Hematopoietic multipotent progenitor cell (in vitro differentiated cells): ENCODE measurements at places on chromosomes 4 and X.
A peak's percentile ranks its signal among the peaks of the same experiment; 100 is the strongest.

- DNase-seq: peak; percentile 69
These were observed 130.4 kb upstream of the CPEB2 start for GRCh38 chr4:14871676-14872430.

DNA sequence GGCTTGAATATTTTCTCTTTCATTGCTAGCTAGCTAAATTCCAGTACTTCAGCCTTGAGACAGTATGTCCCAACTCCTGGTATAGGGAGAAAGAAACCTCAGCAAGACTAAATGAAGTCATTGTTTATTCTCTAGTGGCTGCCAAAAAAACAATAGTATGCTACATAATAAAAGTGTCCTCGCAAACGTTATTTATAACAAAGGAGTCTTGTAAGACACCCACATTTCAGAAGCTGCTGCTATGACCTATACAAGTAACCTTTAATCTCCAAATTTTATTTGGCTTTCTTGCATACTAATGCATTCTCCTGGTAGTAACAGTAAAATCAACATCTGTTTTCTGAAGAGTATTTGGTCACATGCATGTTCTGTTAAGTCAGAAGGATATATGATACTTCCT lies 28.8 kb downstream of the NEK1 start:
- DNase-seq: no peak

GRCh38 chrX:101136235-101136634 lies 38.2 kb downstream of the CENPI start:
- no peak for DNase-seq

DNA sequence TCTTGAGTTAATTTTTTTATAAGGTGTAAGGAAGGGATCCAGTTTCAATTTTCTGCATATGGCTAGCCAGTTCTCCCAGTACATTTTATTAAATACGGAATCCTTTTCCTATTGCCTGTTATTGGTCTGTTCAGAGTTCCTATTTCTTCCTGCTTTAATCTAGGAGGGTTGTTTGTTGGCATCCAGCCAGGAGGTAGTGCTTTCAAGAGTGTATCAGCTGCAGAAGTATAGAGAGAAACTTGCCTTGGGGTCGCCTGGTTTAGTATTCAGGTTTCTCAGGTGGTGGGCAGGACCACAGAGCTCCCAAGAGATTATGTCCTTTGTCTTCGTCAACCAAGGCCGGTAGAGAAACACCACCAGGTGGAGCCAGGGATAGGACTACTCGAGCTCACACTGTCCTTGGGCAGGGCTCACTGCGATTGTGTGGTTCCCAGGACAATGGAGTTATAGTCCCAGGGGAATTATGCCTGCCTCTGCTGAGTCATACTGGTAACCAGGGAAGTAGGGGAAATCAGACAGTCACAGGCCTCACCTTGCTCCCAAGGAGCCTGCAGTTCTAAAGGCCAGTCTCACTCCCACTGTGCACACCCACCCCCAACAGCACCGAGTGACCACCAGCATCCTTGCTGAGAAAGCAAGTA lies 168.1 kb downstream of the VSIG4 start:
- DNase-seq: peak; percentile 21

GRCh38 chrX:142978130-142978684 lies 47.5 kb upstream of the SPANXN4 start:
- DNase-seq: no peak

- DNase-seq: no peak
These were observed 86.9 kb upstream of the NEIL3 start for GRCh38 chr4:177222781-177223180.

DNA sequence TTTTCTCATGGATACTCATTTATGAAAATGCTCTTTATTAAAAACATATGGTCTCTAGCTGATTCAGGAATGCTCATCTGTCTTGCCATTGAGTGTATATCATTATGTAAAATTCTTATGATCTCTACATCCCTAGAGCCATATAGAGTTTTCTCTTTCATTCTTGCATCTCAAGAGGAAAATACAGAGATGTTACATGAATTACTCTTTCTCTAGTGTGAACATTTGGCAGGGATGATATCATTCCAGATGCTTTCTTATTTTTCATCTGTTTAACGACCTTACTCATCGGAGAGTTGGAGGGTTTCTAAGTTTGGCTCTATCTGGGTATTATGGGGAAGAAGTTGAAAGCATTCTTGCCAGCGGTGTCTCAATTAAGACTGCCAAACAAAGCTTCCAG lies 202.9 kb upstream of the SLC7A11 start:
- DNase-seq: no peak

GRCh38 chrX:153491351-153491914 lies 3.3 kb upstream of the BGN start:
- no peak for DNase-seq

DNA sequence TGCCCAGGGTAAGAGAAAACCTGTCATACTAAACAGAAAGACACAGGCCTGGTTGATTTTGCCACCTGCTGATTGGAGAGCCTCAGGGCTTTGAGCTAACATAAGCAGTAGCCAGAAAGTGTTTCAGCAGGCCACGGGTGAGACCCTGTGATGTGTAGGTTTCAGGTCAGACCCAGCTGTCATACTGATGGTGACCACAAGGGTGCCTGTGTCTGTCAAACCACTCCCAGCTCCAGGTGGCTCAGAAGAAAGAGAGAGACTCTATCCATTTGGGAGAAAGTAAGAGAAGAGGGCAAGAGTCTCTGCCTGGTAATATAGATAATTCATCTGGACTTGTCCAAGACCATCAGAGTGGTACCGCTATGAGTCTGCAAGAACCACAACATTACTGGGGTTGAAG lies 72.8 kb upstream of the NLRP2B start:
- DNase-seq: no peak

GRCh38 chr4:17092736-17093437 lies 194.4 kb upstream of the LDB2 start:
- DNase-seq: no peak

DNA sequence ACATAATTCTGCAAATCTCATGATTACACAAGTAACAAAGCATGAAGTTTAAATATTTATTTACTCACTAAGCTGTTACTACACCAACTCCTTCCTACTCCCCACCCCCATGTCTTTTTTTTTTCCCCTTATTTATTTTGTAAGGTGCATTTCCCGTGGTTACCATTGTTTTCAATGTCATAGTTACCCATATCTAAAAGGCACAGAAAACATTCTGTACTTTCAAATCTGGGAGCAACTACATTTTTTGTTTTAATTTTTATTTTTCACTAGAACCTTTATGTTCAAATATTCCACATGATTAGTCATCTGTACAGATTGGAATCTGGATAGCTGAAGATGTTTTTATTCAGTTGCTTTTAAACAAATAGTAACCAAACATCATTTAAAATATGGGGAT lies 62.8 kb downstream of the PPP3CA start:
- peak; percentile 47 for DNase-seq

GRCh38 chrX:32530802-32531403 lies 680.4 kb downstream of the DMD start:
- peak; percentile 53 for DNase-seq

- DNase-seq: no peak
These were observed 127.3 kb downstream of the CBR4 start for GRCh38 chr4:168882650-168883233.

DNA sequence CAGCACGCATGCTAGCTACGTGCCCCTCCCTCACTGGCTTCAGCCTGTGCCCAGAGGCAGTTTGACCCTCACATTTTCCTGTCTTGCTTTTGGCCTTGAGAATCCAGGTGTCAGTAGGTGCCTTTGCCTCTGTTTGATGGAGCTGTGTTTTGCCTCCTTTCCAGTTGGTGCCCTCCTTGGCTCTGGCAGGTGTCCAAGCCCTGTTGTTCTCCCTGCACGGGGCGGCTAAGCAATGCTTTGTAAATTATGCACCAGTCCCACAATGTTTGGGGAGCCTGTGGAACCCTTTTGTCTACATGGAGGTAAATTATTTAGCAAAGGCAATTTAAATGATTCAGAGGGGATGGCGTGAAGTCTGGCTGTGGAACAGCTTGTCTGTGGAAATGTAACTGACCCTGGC lies 202.9 kb upstream of the BOD1L1 start:
- DNase-seq: no peak

DNA sequence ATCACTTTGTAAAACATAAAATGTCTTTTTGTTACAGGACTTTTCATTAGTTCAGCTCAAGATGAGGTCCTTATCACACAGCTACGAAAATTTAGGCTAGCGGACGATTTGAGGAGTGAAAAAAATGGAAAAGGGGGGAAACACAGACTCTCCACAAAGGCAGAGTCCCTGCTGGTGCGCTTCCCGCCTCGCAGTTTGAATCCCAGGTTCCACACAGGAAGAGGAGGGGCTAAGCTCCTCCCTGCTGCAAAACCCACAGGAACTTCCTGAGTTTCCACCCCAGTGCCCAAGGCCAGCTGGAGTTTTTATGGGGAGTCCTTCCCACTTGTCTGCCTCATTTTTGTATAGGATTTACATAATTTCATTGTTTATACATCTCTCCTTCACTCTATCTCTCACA lies 11.2 kb downstream of the ADAM29 start:
- DNase-seq: no peak

- DNase-seq: no peak
These were observed 222.4 kb downstream of the SLIT2 start for GRCh38 chr4:20474119-20474518.

- DNase-seq: no peak
These were observed 116.9 kb downstream of the VEGFC start for GRCh38 chr4:176675810-176676209.

GRCh38 chr4:8403976-8404375 lies 36.5 kb downstream of the ACOX3 start:
- DNase-seq: peak; percentile 44

- DNase-seq: no peak
These were observed 168.2 kb downstream of the AMELX start for GRCh38 chrX:11461201-11462001.

DNA sequence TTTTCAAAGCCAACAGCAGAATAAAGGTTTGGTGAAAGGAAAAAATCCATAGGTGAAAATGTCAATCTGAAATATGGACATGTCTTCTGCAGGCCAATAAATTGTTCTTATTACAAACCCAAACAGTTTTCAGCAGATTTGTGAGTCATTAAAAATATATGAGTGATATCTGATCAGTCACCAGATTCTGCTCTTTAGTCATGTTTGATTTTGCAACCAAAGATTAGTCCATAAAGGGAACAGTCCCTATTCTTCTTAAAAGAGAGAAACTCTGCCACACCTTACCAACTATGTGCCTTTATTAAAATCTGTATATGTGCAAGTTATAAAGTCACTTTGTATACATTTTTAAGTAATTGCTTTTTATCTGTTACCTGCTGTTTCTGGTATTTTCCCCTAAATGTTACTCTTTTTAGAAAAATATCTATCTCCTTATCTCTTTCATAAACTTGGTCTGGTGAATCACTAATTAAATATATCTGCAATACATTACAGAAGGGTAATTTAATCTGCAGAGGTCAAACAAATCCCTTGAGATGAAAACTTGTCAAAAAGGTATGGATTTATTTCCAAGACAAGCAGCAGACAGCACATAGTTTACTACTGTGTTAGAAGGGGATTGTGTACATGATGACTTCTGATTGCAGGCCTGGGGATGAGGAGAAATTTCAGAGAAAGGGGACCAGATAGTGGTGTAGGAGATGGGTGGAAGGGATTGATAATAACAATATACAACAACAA lies 322.9 kb upstream of the NWD2 start:
- no peak for DNase-seq

DNA sequence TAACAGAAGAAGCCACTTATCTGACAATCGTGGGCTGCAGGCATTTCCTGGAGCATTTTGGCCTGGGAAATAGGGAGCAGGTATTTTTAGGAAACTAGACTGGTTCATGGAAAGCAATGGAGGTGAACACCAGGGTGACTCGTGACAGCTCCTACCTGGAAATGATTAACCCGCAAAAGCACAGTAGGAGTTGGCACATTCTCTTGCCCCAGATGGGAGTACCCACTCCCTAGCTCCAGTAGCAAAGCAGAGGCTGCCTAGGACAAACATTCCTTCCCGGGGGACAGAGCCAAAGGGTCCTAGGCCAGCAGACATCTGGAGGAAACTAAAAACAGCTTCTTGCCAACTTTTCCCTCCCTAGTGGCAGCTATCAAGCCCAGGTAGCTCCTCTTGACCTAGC lies 29.0 kb downstream of the RTL5 start:
- DNase-seq: no peak

- DNase-seq: no peak
These were observed 121.8 kb upstream of the ADAMTS3 start for GRCh38 chr4:72690771-72691170.

DNA sequence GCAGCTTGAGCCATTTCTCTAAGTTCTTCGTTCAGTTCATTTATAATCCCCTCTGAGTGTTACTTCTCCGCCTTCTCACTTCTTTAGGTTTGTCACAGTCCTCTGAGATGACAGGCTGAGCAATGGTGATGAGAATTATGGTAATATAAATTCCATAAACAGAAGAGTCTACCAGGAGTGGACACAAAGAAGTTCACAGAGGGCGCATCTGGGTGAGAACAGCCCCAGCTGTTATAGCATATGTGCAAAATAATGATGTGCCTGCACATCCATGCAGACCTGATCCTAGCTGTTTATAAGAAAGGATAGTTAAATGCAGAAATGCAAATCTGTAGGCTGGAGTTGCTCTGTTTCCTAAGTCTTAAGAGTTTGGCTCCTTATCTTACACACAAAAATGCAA lies 377.5 kb downstream of the KCNIP4 start:
- no peak for DNase-seq
